Stimulated activated CD4-positive, alpha-beta T cell treated with anti-CD3 and anti-CD28 coated beads, Interleukin-1b, Interleukin-23, amount 100 ng/mL, for 1 hour (primary cell): ENCODE measurements at places on chromosomes 7 and 10.

DNA sequence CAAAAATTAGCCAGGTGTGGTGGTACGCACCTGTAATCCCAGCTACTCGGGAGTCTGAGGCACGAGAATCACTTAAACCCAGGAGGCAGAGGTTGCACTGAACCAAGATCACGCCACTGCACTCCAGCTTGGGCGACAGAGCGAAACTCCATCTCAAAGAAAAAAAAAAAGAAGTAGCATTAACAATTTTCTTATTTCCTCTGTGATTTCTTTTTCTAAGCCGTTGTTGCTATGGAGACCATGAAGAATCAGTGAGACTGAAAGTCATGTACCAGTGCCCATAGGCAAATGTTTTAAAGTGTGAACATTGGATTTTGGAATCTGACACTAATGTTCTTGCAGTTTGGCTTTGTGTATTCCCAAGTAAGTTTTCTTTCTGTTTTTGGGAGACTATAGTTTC is 18.4 kb upstream of the MAP3K8 start:
- no peak for DNase-seq

GRCh38 chr7:150620617-150621371 is 11.4 kb downstream of the GIMAP6 start:
- no peak for DNase-seq

DNA sequence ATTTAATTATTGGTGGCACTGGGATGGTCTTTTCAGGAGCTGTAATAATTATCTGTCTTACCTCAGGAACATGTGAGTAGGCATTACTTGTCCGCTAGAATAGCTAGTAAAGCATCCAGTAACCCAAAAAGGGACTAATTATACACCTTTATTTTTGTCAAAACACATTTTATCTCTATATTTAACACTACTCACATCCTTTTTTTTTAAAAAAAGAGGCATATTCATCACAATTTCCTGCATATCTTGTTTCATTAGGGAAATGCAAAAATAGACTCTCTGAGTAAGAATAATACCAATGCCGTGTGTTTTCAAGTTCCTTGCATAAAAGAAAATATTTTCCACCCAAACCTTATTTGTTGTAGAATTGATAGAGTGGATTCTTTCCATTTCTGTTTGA is 99.5 kb downstream of the VTI1A start:
- DNase-seq, result no peak

GRCh38 chr10:124625831-124626238 is 118.3 kb downstream of the FAM53B start:
- DNase-seq, result no peak

GRCh38 chr7:16989811-16990413 is 108.1 kb upstream of the AGR3 start:
- no peak for DNase-seq

DNA sequence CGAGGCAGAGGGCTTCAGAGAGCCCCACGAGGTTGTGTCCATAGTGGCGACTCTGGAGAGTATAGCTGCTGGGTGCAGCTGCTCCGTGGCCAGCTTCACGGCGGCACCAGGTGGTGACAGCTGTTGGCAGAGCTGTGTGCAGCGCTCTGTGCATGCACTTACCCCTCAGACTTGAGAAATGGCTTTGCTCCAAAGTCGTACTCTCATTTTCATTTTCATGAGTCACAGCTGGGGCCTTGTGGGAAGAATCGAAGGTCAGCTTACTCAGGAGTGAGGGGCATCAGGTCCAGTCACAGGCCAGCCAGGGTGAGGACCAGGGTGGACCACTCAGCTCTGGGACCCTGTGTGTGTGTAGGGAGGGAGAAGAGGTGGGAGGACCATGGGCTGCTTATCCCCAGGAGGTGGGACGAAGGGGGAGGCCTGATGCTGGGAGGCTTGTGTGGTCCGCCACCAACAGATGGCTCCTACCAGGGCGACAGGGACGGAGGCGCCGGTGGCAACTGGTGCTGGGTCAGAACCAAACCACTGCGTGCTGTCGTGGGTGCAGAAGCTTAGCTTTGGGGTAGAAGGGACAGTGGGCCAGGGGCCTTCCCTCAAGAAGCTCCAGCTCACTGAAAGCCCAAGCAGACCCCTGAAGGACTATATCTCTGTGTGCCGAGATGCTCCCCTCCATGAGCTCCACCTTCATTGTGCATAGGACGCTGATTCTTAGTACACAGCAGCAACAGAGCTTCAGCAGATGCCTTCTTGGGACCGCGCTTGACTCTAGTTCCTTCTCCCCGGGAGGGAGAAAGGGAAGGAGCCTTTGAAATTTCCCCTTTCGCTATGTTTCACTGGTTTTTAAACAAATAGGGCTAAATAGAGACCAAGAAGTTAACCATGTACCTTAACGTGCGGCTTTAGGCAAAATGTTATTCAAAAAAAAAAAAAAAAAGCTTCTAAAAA is 225.0 kb downstream of the CELF2 start:
- no peak for DNase-seq

DNA sequence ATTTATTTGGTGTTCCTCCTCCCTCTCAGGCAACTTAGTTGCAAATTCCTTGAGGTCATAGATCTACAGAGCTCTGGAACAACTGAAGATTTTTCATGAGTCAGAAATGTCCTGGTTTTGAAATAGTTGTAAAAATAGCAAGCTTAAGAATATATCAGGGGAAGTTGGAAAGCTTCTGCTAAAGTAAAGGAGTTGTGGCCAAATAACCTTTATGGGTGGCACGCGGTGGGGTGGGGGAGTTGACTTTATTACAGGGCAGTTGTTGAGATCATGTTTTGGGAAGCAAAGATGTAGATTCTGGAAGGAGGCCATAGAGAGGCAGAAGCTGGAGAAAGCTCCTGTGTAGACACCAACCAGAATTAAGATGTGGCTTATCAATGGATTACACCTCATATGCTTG is 326.0 kb upstream of the MTPN start:
- DNase-seq, result no peak

DNA sequence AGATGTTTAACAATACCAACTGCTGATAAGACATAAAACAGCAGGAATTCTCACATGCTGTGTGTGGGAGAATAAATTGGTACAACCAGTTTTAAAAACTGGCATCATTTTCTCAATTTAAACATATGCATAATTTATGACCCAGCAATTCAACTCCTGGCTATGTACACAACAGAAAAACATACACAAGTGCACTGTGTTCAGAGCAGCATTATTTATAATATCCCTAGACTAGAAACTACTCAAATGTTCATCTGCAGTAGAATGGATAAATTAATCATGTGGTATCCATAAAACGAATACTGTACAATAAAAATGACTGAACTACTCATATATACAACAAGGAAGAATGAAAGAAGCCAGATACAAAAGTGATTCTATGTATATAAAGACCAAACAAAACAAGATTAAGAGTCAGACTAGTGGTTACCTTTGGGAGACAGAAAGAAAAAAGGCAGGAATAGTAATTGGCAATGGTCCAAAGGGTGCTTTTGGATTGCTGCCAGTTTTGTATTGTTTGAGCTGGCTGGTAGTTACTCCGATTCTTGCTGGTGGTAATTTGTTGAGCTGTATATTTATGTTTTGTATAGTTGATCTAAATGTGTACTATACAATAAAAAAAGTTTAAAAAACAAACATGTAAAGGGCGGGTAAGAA is 306.0 kb downstream of the TFEC start:
- no peak for DNase-seq

DNA sequence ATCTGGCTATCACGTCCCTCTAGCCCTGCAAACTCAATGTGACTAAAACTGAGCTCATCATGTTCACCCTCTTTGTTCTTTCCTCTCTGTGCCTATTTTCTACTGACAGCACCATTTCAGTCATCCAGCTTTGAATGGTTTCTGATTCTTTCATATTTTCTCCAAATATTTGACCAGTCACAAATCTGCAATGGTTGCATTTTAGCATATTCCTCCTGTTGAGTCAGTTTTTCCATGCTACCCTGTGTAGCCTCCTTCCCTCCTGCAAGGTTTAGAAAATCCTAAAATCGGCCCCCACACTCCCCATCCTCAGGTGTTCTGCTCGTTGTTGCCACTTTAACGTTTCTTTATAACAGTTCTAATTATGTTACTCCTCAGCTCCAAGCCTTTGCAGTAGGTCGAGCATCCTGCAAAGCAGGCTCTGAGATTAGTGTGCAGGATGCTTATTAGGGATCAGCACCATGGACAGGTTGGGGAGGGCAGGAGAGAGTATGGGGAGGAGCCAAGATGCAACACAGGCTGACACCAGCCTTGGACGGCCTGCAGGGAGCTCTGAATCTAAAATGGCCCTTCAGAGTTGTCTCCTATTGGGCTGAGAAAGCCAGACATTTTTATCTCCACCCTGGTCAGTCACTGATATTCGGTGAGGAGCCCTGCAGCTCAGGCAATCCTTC is 531.0 kb upstream of the COBL start:
- no peak for DNase-seq

DNA sequence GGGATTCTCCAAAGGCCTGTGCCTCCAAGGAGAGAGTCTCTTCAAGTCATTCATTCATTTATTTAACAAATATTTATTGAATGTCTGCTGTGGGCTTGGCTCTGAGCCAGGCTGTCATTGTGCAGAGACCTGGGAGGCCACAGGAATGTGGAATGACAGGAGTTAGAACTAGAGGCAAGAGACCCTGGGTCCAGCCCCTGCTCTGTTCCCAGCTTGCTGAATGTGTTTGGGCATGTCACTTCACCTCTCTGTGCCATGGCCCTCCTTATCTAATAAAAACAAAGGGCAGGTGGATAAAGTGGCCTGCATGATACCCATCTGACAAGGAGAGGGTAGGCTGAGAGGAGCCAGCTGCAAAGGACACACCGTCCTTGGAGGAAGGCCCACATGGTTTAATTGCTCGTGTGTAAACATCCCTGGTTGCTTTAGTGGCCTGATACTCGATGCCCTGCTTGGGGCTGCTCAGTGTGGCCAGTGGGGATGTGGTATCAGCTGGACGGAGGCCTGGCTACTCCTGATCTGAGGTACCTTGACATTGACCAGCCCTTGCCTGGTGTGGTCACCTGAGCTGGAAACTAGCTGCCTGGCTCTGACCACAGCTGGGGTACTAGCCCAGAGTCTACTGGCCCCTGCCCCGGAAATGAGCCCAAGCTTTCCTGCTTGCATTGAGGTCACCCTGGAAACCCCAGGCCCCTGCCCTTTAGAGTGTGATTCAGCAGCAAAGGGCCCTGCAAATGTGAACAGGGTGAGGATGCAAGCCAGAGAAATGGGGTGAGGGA is 116.2 kb downstream of the CDH23 start:
- no peak for DNase-seq

- DNase-seq, result no peak
Measured at GRCh38 chr10:96321822-96322221, 17.6 kb downstream of the DNTT start.

DNA sequence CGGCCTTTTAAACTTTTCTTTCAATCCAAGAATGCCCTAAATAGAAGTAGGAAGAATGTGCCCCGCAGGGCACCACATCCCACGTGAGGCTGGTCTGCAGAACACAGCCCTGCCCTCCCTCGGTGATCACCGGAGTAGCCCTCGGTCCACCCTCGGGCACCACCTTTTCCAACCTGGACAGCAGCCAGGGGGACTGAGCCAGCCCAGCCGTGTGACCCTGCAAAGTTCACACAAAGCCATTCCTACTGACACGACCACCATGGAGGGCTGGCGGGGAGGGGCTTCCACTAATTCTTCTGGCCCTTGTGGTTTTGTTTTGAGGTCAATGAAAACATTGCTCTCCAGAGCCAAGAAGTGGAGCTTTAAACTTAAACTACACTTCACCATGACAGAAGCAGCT is 132.2 kb downstream of the TCERG1L start:
- no peak for DNase-seq

DNA sequence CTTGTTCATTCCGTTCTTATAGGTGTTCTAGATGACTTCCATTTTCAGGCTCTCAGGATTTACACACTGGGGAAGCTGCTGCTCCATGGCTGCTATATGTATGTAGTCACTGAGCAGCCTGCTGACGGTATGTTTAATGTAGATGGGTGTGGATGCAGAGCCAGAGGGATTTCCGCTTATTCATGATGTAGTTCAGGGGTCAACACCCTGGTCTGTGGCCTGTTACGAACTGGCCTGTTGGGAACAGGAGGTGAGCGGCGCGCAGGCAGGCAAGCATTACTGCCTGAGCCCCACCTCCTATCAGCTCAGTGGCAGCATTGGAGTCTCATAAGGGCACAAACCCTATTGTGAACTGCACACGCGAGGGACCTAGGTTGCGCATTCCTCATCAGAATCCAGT is 33.9 kb downstream of the DNAJB6 start:
- no peak for DNase-seq

GRCh38 chr10:924524-924859 is 7.0 kb downstream of the LARP4B start:
- DNase-seq, result no peak

- no peak for DNase-seq
Measured at GRCh38 chr10:122551450-122551849, 9.1 kb upstream of the DMBT1 start.

GRCh38 chr7:40219917-40220316 is 85.1 kb downstream of the SUGCT start:
- DNase-seq, result no peak

- no peak for DNase-seq
Measured at GRCh38 chr10:6011558-6011957, 34.2 kb upstream of the IL15RA start.

DNA sequence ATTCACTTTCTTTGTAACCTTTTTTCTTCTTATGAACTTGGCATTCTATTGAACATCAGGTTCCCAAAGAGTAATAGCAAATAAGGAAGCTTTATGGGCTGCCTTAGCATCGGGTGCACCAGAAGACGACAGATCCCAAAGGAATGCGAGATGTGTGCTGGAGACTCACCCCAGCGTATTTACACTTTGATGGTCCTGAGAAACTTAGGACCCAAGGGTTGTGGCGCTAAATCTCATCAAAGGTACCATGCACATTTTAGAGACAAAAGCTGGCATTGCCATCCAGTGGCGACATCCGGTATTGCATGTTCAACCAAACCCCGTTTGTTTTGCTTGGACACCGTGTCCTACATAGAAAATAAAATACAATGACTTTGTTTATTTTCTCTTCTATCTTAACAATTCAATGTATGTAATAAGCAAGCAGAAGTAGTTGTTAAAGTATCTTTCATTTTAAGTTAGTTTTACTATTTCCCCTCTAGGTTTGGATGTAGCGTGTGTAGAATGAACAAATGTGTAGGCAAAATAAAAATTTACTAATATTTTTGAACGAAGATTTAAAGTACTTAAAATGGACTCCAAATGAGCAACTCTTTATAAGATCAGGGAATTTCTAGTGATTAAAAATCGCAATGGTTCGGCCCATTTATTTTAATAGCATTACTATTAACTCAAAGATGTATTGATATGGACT is 1154.8 kb downstream of the GATA3 start:
- DNase-seq, result peak; percentile 34
